ENCODE measurements at places on chromosomes 3 and 15. TPM values are rescaled to one million over a fixed set of nuclear protein-coding genes. Genes with fewer than 3 reads are reported as not detected.

DNA sequence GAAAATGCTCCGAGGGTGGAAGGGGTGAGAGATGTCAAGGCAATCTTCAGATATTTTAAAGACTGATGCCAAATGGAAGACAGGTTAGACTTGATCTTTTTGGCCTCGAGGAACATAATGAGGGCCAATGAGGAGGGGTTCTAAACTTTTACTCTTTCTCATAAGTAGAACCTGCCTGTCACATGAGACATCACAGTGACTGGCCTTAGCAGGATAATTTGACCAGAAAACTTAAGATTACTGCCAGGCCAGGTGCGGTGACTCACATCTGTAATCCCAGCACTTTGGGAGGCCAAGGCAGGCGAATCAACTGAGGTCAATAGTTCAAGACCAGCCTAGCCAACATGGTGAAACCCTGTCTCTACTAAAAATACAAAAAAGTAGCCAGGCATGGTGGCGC, 12.2 kb downstream of the TM4SF4 start:
- DNase-seq: no peak

DNA sequence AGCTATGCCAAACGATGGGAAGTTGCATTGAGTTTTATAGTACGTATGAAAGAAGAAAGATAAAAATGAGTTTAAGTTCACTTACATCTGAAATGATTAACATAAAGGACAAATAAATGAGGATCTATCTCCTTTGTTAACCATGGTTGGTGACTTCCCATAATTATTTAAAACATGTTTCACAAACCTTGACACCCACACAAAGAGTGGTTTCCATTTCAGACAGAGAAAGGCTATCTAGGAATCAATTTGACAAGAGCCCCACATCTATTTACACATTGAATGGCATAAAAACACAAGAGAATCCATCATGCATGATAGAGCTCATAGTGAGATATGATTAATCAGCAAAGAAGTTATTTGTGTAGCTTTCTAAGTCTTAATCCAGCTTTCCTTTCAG, 14.2 kb upstream of the MTMR10 start:
- DNase-seq: no peak

GPR160 gene
- 0.10 TPM for total RNA-seq

- DNase-seq: no peak
Measured at GRCh38 chr3:133152056-133152455, 113.9 kb downstream of the TMEM108 start.

DNA sequence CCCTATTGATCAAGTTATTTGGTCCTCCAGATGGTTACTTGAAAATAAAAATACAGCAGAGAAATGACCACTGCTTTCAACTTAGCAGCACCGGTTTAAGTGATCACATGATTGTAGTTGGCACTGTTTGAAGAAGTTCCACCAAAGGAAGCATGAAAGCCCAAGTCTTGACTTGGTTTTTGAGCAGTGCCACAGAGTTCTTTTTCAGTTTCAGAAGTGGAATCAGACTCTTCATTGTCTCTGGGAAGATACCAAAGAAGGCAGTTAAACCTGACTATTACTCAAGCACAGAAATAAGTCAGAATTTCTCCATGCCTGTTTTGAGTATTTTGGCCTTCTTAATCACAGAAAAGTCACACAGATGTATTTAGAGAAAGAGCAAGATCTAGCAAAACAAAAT, 66.7 kb downstream of the BBX start:
- no peak for DNase-seq

DNA sequence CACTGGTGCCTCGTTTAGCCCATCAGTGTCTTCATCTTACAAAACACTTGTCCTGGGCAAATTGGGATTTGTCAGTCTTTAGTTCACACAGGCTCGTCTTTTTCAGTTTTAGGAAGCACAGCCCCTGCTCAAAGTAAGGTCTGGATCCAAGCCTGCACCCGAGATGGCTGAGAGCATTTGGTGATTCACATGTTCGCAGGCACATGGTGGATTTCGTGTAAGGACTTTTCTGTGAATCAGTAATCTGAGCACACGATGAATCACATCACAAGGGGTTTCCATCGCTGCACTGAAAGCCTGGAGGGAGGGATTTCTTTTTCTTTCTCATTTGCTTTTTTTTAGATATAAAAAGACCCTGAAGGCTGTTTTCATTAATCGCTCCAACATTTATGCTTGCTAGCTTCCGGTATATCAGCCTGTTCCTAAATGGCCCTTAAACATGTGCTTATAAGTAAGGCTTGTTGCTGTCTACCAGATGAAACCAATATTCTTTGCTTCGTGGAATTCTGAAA, 435.6 kb upstream of the ATP10A start:
- no peak for DNase-seq

- DNase-seq: no peak
Measured at GRCh38 chr15:32690941-32691688, 26.7 kb upstream of the GREM1 start.

LSAMP gene
- not detected for total RNA-seq

DNA sequence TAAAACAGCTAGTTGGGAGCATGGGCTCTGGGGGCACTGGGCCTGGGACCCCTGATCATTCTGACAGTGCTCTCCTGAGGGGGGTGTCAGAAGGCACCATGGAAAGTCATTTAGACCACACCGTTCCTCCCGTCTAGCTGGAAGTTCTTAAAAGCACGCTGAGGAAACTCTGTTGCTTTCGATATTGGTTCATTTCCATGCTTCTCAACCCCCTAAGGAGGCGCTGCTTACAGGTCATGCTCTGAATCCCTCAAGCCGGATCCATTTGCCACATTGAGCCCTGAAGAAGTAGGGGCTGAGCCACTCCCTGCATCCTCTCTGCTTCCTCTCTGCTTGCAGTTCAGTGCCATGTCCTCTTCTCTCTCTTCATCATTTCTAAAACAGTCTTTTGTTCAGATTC, 187.2 kb downstream of the CACNA2D3 start:
- no peak for DNase-seq

GRCh38 chr3:183161552-183162336, 790 bp downstream of the LAMP3 start:
- DNase-seq: no peak

DNA sequence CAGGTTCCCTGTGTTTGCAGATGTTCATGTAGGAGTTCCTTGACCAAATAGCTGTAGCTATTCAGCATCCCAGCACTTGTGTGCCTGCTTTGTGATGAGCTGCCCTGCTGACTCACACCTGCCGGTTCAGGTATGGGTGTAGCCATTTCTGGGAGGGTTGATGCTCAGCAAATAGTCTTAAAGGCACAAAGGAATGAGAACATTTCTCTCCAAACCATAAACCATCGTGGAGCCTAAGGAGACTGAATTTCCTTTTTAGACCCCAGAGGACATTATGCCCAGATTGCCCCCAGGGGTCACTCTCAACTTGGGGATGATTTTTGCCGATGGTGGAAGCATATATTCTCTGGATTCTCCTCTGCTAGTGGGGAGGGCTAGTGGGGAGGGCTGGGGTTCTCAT, 80.6 kb downstream of the ADAMTSL3 start:
- peak; percentile 49 for DNase-seq

RPP14 gene
- 13.6 TPM for total RNA-seq

Data from foreskin keratinocyte (primary cell).